Stimulated activated CD8-positive, alpha-beta memory T cell treated with anti-CD3 and anti-CD28 coated beads, Interleukin-12 subunit alpha, Interleukin-12 subunit beta, amount 100 ng/mL, for 1 hour (primary cell): ENCODE measurements at places on chromosomes 16 and 17.
A peak's percentile ranks its signal among the peaks of the same experiment; 100 is the strongest.

- DNase-seq = no peak
Observed at GRCh38 chr17:33383488-33384023, 90.5 kb upstream of the ASIC2 start.

GRCh38 chr16:24677388-24677787 is 52.1 kb upstream of the TNRC6A start:
- no peak for DNase-seq

DNA sequence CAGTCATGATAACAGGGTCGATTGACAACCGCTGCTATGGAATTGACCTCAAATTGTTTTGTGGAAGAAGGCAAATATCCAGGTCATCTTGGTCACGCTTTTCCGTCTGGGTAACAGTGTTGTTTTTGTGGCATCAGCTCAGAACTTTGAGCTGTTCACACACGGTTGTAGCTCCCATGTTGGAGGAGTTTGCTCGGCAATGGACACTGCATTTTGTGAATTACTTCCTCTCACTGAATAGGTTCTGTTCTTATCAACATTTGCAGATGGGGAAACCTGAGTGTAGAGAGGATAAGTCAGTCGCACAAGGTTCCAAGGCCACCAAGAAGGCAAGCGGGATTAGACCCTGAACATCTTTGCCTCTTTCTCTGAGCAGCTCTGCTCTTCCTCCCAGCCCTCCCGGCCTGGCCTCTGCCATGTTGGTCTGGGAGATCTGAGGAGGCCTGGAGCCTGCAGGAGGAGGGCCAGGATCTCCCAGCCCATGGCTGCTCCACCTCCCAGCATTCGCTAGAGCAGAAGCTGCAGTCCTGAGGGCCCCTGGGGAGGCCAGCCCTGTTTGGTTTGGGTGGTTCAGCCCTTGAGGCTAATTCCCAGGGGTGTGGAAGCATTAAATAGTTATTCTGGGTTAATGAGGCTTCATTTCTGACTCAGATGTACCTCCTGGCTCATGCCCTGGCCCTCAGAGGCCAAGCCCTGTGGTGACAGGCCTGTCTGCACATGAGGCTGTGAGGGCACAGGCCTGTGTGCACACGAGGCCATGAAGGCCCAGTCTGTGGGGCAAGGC is 154.1 kb upstream of the PLCG2 start:
- DNase-seq = no peak

GRCh38 chr16:67775273-67775672 is 31.1 kb downstream of the RANBP10 start:
- no peak for DNase-seq

- DNase-seq = no peak
Observed at GRCh38 chr17:37322106-37322505, 53.7 kb upstream of the C17orf78 start.

DNA sequence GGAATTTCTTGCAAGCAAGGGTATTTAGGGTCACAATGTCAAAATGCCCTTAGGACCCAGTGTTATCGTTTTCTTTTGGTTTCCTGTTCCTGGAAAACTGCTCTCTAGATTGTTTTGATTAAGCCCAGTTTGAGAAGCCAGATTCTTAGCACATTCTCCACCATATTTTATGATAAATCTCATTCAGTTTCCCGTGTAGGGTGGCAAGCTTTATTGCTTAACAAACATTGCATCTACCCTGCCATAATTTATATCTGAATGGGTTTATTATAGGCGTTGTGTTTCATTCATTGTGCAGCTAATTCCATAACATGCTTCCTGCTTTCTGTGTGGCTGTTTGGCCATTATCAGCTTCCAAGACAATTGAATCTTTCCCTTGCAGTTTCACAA is 389.1 kb upstream of the DYNLRB2 start:
- no peak for DNase-seq

- DNase-seq = no peak
Observed at GRCh38 chr17:76431509-76431908, 21.4 kb downstream of the UBE2O start.

GRCh38 chr17:31724619-31725018 is 134.4 kb downstream of the COPRS start:
- no peak for DNase-seq

DNA sequence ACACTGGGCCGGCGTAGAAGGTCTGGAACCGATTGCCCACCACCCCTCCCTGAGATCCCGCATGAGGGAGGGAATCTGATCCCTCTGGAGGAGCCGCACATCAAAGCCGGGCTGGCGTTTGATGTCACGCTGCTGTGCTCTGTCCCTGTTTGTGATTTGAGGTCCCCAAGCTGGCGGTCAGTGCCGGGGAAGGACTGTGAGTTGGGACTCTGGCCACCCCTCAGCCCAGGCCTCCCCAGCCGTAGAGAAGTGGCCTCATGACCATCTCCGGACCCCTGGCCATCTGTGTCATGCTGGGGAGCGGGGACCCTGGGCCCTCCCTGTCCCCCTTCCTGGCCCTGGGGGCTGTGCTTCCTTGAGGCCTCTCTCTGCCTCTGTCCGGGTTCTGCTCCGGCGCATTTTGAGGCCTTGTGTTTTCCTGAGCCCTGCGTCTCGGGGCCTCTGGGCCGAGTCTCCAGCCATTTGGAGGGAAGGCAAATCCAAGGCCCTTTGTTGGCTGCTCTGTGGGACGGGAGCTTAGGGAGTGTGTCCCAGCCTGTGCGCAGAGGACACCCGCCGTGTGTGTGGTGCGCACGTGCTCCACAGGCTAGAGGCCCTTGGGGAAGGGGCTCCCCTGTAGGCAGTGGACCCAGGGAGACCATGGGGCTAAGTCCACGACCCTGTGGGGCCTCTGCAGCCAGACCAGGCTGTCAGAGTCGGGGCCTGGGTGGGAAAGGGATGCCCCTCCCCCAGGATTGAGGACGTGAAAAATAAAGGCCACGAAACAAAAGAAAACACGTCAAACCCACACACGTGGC is 15.1 kb downstream of the ASPSCR1 start:
- DNase-seq = no peak

DNA sequence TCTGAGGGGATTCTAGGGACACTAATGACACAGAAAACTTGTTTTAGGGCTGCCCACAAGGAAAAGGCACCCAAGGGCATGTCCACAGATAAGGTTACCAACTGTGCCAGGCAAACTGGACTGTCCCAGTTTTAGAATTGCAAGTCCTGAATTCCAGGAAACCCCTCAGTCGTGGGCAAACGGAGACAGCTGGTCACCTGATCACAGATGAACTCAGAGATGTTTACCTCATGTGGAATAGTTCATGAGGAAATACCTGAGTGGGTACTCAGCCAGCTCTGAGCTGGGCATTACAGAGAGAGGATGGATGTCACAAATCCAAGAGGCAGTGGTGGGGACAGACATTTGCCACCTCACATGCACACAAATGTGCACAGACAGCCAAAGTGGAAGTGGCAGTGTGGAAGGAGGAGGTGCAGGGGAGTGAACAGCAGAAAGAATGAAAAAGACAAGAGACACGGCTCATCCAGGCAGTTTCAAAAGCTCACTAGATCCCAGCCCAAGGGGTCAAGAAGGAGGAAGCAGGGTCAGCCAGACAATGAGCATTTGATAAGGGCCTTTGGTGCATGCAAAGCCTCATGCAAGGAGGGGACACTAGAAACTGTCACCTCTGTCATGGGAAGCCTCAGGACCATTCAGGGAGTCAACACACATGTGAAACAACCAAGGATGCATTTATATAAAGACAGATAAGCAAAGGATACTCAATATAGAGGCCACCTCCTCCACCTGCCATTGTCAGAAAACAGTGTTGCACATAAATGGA is 24.8 kb downstream of the TTLL6 start:
- DNase-seq = no peak

- no peak for DNase-seq
Observed at GRCh38 chr16:58497935-58498334, 2.0 kb upstream of the NDRG4 start.

DNA sequence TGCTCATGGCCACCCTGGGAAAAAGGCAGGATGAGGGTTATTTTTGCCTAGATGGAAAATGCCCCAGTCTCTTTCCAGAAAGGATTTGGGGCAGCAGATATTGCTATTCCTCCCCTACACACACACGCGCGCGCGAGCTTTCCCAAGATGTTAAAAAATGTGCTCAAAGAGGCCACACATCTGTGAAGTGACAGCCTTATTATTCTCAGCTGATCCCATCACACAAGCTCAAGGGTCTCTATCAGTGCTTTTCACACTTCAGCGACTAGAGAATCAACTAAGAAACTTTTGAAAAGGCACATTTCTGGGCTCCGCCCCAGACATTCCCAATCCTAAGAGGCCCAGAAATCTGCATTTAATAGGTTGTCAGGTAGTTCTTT is 5.7 kb upstream of the RAB5C start:
- no peak for DNase-seq

DNA sequence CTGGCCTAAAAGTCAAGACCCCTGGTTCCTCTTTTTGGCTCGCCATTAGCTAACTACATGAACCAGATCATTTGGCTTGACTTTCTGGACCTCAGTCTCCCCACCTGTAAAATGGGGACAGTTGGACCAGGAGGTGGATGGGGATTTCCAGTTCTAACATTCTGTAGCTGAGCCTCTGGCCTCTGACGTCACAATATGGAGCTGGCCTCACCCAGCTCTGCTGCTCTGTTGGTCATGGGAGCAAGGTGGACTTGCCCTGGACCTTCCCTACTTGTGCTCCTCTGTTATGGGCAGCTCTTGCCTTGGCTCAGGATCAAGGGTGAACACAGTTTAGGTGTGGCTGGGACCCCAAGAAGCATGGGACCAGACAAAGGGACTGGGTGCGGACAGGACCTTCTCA is 16.5 kb upstream of the KCNH6 start:
- DNase-seq = no peak

DNA sequence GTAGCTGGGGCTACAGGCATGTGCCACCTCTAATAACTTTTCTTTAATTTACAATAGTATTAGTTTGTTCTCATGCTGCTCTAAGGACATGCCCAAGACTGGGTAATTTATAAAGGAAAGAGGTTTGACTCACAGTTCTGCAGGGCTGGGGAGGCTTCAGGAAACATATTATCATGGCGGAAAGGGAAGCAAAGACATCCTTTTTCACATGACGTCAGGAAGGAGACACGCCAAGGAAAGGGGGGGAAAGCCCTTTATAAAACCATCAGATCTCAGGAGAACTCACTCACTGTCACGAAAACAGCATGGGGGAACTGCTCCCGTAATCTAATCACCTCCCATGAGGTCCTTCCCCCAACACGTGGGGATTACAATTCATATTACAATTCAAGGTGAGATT is 18.3 kb downstream of the IL4R start:
- no peak for DNase-seq

GRCh38 chr17:7480089-7480384 is 606 bp upstream of the ZBTB4 start:
- no peak for DNase-seq

DNA sequence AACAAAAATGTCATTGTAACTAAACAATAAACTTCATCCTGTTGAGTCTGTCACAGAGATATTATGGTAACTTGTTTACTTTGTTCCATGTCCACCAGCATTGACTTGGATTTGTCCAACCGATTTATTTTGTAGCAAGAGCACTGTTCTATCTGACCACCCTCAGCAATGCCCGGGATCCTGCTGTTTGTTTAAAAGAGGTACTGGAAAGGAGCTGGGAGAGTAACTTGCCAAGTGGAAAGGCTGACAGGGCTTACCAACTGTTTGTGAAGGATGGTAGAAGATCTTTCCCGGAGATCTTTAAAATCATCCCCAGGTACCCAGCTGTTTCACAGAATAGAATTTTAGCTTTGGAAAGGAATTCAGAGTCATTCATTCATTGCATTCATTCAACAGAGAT is 59.1 kb upstream of the BCAR1 start:
- DNase-seq = no peak

GRCh38 chr17:35171834-35172233 is 22.4 kb downstream of the SLC35G3 start:
- no peak for DNase-seq

DNA sequence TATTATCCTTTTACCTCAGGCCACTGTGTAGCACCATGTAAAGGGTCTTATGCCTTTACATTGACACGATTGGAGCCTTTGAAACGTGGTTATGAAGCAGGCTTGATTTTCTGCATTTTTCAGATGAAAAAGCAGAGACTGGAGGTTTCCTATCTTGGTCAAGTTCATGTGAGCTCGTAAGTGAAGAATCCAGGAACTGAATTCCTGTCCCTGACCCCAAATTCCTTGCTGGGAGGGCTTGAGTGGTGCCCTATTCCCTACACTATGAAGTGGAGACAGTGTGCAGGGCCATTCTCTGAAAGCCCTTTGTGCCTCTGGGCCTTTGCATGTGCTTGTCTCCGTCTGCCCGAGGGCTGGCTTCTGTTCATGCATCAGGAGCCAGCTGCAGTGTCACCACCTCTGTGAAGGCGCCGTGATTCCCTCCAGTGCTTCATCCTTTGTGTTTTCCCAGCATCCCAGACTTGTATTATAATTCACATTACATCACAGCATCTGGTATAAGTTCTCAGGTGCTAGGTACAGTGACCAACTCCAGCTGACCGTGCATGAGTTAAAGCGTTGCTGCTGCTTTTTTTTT is 181.1 kb downstream of the SNX29 start:
- no peak for DNase-seq

DNA sequence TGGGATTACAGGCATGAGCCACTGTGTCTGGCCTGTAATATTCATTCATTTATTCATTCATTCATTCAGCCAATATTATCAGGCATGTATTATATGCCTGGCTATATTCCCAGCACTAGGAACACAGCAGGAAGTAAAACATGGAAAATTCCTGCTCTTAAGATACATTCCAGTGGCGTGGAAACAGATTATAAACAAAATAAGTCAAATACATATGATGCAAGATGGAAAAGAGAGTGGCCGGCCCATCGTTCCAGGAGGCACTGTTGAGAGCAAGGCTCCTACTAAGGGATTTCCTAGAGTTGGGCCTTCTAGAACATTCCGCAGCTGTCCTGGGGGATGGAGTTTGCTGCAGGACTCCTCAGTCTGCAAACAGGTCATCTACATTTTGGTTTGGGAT is 17.7 kb downstream of the ADCY9 start:
- DNase-seq = no peak

- DNase-seq = peak; percentile 52
Observed at GRCh38 chr17:74923538-74924249, 379 bp upstream of the OTOP2 start.

DNA sequence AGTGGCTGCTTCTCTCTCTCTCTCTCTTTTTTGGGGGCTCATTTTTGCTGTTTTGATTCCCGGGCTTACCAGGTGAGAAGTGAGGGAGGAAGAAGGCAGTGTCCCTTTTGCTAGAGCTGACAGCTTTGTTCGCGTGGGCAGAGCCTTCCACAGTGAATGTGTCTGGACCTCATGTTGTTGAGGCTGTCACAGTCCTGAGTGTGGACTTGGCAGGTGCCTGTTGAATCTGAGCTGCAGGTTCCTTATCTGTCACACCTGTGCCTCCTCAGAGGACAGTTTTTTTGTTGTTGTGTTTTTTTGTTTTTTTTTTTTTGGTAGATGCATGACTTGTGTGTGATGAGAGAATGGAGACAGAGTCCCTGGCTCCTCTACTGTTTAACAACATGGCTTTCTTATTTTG is 7.7 kb upstream of the TMEM235 start:
- no peak for DNase-seq

GRCh38 chr16:27379919-27380318 is 22.1 kb upstream of the IL21R start:
- DNase-seq = no peak

- DNase-seq = no peak
Observed at GRCh38 chr17:6675201-6675825, 23.8 kb downstream of the C17orf100 start.
